ENCODE measurements at places on chromosomes 16 and 17. TPM values are rescaled to one million over a fixed set of nuclear protein-coding genes. Genes with fewer than 3 reads are reported as not detected.

The KRTAP4-9 gene
- not detected for total RNA-seq

The HSD17B2 gene
- total RNA-seq, result not detected

The KARS1 gene
- 170 TPM for total RNA-seq

The PRR35 gene
- total RNA-seq, result 0.20 TPM
